Activated T-cell treated with anti-CD3 and anti-CD28 coated beads, Interleukin-2, amount 50 U/mL, for 72 hours (primary cell): ENCODE measurements at places on chromosomes 1 and 21. TPM values are rescaled to one million over a fixed set of nuclear protein-coding genes. Genes with fewer than 3 reads are reported as not detected.

GRCh38 chr1:22828484-22829308 lies 118.1 kb downstream of the EPHB2 start:
- DNase-seq: no peak

IL19 gene
- total RNA-seq: not detected

GRCh38 chr1:24018611-24019580 lies 38.8 kb upstream of the SRSF10 start:
- no peak for DNase-seq

AMIGO1 gene
- total RNA-seq: 2.6 TPM

WNT3A gene
- not detected for total RNA-seq

- DNase-seq: no peak
Measured at GRCh38 chr1:198830412-198830811, 191.6 kb downstream of the PTPRC start.
